ENCODE measurements at places on chromosomes 11 and 22.

GRCh38 chr22:38085056-38085455 lies 1.1 kb upstream of the SLC16A8 start:
- no peak for DNase-seq

DNA sequence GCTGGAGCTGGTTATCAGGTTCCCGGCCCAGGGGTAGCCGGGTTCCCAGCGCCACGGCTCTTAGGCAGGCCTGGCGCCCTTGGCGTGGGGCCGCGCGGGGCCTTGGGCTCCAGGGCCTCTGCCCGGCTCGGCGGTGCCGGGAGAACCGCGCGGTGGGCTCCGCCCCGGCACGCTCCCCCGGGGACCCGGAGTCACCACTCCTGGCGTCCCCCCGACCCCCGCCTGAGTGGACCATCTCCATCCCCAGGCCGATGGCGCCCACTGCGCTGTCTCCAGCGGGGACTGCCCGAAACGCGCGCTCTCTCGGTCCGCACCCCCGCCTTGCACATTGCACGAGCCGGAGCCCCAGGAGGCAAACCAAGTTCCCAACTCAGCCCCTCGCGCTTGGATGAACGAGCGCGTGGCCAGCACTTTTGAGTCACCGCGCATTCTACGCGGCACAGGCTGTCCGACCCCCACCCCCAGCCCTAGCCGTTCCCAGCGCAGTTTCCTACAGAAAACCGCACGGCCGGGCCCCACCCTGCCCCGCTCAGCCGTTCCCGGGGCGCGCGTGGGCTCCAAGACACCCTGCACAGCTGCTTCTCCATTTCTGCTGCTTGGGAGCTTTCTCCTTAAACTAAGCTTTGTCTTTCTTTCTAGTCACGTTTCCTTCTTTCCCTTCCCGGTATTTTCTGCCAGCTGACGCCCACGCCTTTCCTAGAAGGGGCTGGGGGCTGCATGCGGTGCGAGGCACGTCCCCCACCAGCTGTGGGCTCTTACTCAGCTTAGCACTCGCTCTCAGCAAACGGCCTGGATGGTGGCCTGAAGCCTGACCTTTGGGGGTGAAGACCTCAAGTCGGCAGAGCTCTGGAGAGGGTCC lies 650 bp upstream of the CHID1 start:
- no peak for DNase-seq

DNA sequence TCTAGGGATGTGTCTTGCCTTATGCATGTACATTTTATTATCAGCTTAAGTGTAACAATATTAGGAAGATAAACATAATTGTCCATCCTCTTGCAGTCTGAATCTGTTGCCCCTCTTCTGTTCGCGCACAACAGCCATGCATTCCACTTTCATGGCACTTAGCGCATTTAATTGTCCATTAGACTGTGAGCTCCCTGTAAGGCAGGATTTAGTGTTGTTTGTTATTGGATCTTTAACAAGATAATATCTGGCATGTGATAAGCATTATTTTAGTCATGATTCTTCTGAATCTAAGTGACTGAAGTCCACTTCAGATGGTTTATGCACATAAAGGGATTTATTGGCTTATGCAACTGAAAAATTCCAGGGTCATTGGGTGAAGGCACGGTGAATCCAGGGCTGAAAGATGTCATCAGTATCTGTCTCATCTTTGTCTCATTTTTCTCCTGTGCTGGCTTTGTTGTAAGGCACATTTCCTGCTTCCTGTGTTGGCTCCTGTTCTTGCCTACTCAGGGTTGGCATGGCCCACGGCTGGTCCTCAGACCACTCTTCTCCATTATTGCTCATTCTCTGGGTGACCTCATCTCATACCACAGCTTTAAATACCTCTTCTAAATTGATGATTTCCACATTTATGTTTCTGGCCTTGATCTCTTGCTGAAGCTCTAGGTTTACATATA lies 37.6 kb downstream of the ATXN10 start:
- no peak for DNase-seq

- DNase-seq, result no peak
Observed at GRCh38 chr22:27474711-27475547, 326.6 kb downstream of the MN1 start.

- no peak for DNase-seq
Observed at GRCh38 chr11:65055538-65055937, 2.8 kb downstream of the NAALADL1 start.

GRCh38 chr11:57899378-57899777 lies 124.3 kb upstream of the OR9Q1 start:
- DNase-seq, result no peak

- DNase-seq, result no peak
Observed at GRCh38 chr11:77590194-77590782, 535 bp downstream of the AQP11 start.

- DNase-seq, result no peak
Observed at GRCh38 chr11:117980280-117980679, 5.9 kb upstream of the IL10RA start.

- DNase-seq, result no peak
Observed at GRCh38 chr11:27234043-27234668, 128.9 kb downstream of the CCDC34 start.

GRCh38 chr11:36376888-36377758 lies 81.0 kb downstream of the PRR5L start:
- peak; percentile 71 for DNase-seq

- no peak for DNase-seq
Observed at GRCh38 chr22:29302402-29302680, 4.1 kb upstream of the GAS2L1 start.

DNA sequence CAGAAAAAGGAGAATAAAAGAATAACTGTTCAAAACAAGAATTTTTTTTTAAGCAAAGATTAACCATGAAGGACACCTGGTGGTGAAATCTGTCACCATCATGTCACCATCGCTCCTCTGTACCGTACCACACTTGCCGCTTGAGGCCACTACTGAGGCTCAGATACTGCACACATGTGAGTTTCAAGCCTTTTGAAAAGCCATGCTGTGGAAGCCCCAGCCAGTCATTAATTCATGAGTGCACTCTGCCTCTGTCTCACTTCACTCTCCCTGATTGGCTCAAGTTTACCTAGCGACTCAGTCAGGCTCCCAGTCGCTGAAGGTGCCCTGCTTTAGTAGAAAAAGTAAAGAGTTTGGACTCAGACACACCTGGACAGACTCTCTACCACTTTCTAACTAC lies 6.6 kb upstream of the MS4A12 start:
- no peak for DNase-seq
